ENCODE measurements at places on chromosomes 13 and 19.

GRCh38 chr19:1131718-1132551 is 28.1 kb downstream of the GPX4 start:
- peak; percentile 85 for DNase-seq

DNA sequence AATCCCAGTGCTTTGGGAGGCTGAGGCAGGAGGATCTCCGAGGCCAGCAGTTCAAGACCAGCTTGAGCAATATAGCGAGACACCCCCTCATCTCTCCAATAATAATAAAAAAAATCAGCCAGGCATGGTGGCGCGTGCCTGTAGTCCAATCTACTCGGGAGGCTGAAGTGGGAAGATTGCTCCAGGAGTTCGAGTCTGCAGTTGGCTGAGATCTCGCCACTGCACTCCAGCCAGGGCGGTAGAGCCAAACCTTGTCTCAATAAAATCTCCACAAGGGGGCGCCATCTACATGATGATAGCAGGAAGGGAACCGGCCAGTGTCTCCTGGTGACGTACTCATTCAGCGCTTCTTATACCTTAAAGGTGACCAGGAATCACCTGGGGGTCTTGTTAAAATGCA is 13.6 kb upstream of the C5AR1 start:
- peak; percentile 61 for DNase-seq

- DNase-seq, result no peak
Observed at GRCh38 chr13:62702502-62702901, 1286.9 kb upstream of the PCDH20 start.

- DNase-seq, result no peak
Observed at GRCh38 chr19:29547361-29547960, 21.7 kb downstream of the VSTM2B start.

DNA sequence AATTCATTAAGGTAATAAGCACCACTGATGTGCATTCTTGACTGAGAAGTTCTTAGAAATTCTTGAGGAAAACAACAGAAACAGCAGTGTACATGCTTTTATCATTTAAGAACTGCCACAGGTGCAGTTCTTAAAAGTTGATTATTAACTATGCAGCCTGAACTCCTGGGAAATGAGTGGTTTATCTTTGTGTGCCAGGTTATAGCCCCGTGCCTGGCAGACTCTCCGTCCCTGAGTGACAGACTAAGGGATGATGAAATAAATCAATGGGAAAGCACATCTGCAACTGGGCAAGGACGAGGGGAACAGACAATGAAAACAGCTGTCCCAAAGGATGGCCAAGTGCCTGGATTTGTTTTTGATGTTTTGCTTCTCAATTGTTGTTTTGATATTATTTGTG is 84.4 kb upstream of the SPATA13 start:
- DNase-seq, result no peak

DNA sequence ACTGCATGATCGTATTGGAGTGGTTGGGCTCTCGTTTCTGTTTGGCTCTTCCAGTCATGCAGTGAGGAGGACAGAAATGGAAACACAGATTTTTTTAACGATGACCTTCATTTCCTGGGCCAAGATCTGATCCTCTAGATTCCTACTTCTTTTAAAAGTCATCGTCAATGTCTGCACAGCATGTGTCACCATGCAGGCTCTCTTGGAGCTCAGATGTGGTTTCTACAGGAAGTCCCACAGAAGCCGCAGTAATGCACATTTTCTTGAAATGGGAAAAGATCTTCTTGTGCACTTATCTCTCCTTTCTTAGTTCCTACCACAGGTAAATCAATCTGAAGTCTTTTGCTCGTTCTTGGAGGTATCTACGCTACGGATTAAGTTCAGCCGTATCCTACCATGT is 626.9 kb downstream of the EFNB2 start:
- no peak for DNase-seq

GRCh38 chr13:66483712-66484111 is 746.4 kb downstream of the PCDH9 start:
- no peak for DNase-seq

GRCh38 chr13:109725297-109725696 is 61.1 kb downstream of the IRS2 start:
- DNase-seq, result no peak

DNA sequence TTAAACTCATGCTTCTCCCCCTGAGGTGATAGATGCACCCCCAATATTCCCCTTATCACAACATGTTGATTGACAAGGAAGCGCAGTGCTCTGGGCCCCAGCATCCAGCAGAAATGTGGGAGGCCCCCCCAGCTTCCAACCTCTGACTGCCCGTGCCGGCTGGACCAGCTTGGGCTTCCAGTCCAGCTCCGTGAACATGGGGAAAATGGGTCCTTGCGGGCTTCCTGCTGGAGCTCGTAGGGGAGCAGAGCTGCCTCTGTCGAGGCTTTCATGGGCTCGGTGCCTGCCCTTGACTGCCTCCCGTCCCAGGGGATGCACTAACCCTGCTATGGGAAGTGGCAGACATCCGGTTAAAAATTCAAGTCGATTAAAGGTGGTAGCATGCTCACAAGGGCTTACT is 188.9 kb downstream of the COL4A1 start:
- DNase-seq, result no peak

DNA sequence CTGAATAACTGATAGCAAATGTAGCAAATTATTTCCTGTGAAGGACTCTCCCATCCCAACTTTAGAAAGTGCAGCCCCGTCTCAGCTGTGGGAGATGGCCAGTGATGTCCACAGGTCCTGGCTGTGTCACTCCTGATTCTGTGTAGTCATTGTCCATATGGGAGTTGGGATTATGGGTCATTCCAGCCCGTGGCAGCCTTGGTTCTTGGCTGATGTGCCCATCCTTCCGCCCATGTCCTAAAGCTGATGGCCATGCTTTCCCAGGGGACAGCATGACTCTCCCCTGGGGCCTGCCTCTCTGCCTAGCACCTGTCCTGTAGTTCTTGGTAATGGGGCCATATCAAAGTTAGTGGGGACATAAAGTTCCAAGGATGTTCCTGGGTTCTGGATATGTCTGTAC is 43.9 kb upstream of the C1QTNF9 start:
- no peak for DNase-seq

DNA sequence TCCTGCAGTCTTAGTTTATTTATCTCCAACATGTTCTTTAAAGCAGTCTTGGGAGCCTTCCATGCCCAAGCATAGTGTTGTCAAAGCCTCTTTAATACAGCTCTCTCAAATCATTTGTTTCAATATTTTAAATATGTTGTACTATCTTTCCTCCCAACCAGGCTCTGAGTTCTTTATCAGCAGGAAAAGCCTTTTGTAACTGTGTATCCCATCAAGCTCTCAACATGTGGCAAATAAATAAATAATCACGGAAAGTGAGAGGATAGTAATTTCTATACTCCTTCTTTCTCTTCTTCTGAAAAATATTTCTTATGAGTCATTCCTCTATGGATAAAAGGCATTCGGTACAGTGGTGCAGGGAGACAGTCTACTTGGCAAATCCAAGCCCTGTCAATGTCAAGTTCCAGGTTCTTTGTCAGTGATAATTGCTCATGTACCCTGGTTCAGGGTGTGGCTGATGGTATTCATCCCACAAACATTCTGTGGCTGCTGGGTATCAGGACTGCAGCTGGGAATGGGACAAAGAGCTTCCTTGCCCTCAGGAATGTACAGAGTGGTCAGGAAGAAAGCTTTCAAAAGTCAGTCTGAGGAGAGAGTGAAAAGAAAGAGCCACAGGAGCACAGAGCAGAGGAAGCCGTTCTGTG is 384.3 kb downstream of the EFNB2 start:
- DNase-seq, result peak; percentile 99

GRCh38 chr13:41200126-41200525 is 5.8 kb upstream of the KBTBD7 start:
- no peak for DNase-seq

GRCh38 chr19:18057557-18057956 is 29.2 kb downstream of the IL12RB1 start:
- no peak for DNase-seq

Data from bronchial epithelial cell (primary cell).